ENCODE measurements at places on chromosomes 5 and 9. TPM values are rescaled to one million over a fixed set of nuclear protein-coding genes. Genes with fewer than 3 reads are reported as not detected.

The CAVIN4 gene
- 0.33 TPM for total RNA-seq

The PDZD2 gene
- 0.33 TPM for total RNA-seq

The TMEM8B gene
- total RNA-seq, result 11.4 TPM

The ARL14EPL gene
- total RNA-seq, result not detected

The ITK gene
- total RNA-seq, result not detected

The SPATA31C1 gene
- total RNA-seq, result not detected

The ROPN1L gene
- 0.17 TPM for total RNA-seq

The TTC16 gene
- total RNA-seq, result 0.21 TPM

The TEX48 gene
- total RNA-seq, result not detected

The TMEM215 gene
- total RNA-seq, result not detected

The CBY3 gene
- total RNA-seq, result 0.33 TPM

The SCAI gene
- total RNA-seq, result 3.1 TPM

The SLC35D2 gene
- 26.3 TPM for total RNA-seq

The ADGRD2 gene
- not detected for total RNA-seq

The STKLD1 gene
- total RNA-seq, result 0.67 TPM

The WDR38 gene
- total RNA-seq, result not detected

The QRFP gene
- not detected for total RNA-seq

The PAEP gene
- total RNA-seq, result not detected

The TNC gene
- 237 TPM for total RNA-seq

The CTNNAL1 gene
- 43.7 TPM for total RNA-seq

The GGTA1 gene
- total RNA-seq, result not detected

The BOD1 gene
- total RNA-seq, result 96.7 TPM

The C5orf46 gene
- total RNA-seq, result 1.0 TPM

The HSPB3 gene
- total RNA-seq, result not detected

The FCN2 gene
- not detected for total RNA-seq

The CDH9 gene
- total RNA-seq, result not detected

The RIMOC1 gene
- 16.7 TPM for total RNA-seq

The PCDHB4 gene
- 1.5 TPM for total RNA-seq

The REEP2 gene
- 26.5 TPM for total RNA-seq

The SNCAIP gene
- under 0.01 TPM for total RNA-seq

The PJA2 gene
- 41.9 TPM for total RNA-seq

The TMC1 gene
- not detected for total RNA-seq

Measured in mammary epithelial cell (primary cell).